CD4-positive, alpha-beta T cell treated with Interleukin-6 for 4 hours (primary cell): ENCODE measurements at places on chromosomes 7 and 10.
A peak's percentile ranks its signal among the peaks of the same experiment; 100 is the strongest.

DNA sequence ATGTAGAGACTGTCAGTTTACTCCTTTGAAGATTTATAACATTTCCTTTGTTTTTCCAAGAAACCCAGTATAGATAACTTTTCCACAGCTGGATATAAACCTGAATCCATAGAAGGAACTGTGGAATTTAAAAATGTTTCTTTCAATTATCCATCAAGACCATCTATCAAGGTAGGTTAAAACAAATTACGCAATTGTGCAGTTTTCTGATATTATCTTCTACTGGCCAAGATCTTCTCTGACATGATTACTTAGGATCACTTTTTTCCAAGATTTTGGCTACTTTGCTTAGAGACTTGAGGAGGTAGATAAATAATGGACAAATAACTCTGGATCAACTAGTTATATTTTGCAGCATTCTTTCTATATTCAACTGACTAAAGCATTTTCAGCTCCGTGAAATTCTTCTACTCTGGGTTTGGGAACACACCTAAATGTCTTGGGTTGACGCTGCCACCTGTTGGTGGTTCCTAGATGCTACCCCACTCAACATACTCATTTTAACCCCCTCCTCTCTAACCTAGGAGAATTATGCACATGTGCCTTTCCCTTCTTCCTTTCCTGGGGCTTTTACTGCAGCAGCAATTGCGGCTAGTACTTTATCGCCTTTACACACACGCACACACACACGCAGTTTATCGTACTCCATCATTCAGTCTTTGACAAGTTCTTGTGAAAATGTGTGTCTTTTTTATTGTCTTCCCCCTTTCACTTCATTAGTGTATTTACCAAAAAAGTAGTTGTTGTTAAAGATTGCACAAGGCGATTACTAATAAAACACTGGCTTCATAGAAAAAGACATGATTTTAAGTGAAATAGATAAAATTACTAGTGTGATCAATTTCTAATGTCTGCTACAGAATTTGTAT lies 32.7 kb downstream of the ABCB5 start:
- DNase-seq: no peak

DNA sequence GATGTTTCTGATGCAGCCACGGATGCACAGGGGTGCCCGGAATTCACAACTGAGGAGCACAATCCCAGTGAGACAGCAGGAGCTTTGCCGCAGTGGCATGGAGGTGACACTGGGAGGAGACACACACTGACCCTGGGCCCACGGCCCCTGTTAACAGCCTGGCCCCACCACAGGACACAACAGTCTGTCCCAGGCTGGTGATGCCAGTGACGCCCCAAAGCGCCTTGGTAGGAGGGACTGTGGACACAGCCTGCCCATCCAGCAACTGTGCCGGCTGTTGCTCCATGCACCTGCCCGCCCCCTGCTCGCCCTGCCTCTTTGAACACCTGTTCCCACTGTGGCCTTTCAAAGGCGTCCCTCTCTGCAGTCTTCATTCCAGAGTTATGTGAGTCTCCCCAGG lies 49.8 kb downstream of the KLF6 start:
- DNase-seq: peak; percentile 33

GRCh38 chr10:65194126-65194525 lies 1672.9 kb downstream of the REEP3 start:
- no peak for DNase-seq

GRCh38 chr7:22002726-22003125 lies 57.0 kb upstream of the CDCA7L start:
- no peak for DNase-seq

- DNase-seq: peak; percentile 24
These were observed 752 bp downstream of the KLF14 start for GRCh38 chr7:130732980-130733930.

GRCh38 chr7:46414946-46415345 lies 493.9 kb upstream of the IGFBP3 start:
- no peak for DNase-seq

- DNase-seq: no peak
These were observed 14.8 kb downstream of the C10orf105 start for GRCh38 chr10:71704816-71705215.

- DNase-seq: no peak
These were observed 8.4 kb upstream of the BMPR1A start for GRCh38 chr10:86747796-86748581.

DNA sequence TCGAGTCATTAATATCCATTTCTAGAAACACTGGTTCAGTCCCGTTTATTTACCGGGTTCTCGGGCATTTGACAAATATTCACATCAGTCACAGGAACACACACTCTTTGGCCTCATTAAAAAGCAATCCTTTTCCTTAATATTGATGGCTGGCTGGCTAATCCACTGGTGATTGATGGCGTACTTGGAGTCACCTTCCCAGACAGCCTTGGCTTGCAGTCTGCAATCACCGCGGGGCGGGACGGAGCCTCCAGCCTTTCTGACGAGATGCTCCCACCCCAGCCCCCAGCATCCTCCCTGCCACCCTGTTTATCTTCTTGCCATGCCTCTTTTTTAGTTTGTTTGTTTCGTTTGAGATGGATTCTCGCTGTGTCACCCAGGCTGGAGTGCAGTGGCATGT lies 36.6 kb downstream of the SRRM3 start:
- DNase-seq: no peak

DNA sequence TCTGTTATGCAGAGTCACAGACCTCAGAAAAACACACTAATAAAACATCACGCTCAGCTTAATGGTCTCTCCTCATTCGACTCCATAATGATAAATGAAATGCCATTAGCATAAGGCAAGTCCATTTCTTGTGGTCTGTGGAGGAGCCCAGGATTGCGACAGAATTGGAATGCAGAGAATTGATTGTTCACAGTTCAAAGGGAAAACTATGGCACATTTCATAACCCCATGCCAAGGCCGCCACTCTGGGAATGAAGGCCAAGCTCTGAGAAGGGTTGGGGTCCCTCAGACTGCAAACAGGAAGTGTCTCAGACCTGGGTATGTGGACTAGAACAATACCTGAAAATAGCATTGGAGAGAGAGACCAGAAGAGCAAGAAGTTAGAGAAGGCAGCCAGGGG lies 398.9 kb downstream of the ADRA2A start:
- DNase-seq: no peak

GRCh38 chr7:157499121-157499834 lies 162.5 kb downstream of the DNAJB6 start:
- DNase-seq: no peak

DNA sequence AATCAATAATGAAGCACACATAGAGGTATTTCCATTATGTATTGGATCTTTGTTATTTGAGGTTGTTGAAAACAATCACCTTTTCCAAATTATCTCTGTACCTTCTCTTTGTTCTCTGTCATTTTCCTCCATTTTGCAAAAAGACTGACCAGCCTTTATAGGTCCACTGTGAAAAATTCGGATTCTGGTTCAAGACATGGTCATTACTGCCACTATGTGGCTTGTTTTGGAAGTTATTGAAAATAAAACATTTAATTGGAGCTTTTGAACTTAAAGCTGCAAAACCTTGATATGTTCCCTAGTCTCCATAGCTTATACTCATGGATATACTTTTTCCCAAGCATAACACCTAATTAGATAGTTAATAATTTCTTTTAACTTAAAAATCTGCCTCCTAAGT lies 1094.4 kb downstream of the NRG3 start:
- DNase-seq: no peak

DNA sequence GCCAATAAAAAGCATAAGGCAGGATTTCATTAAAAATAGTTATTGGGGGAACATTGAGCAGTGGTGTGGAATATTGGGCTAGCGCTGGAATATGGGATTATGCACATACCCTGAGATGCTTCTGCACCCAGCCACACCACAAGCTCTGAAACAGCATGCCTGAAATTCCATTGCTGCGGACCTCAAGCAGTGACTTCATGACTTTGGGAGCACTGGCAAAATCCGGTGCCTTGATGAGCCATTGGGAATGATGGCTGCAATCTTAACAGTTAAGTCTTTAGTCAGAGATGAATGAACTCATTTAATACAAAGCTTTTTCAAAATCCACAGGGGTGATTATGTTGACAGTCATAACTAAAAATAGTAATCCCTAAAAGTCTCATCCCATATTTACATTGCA lies 274.7 kb upstream of the MTPN start:
- DNase-seq: no peak

- no peak for DNase-seq
These were observed 57.0 kb upstream of the CC2D2B start for GRCh38 chr10:95850791-95851190.

DNA sequence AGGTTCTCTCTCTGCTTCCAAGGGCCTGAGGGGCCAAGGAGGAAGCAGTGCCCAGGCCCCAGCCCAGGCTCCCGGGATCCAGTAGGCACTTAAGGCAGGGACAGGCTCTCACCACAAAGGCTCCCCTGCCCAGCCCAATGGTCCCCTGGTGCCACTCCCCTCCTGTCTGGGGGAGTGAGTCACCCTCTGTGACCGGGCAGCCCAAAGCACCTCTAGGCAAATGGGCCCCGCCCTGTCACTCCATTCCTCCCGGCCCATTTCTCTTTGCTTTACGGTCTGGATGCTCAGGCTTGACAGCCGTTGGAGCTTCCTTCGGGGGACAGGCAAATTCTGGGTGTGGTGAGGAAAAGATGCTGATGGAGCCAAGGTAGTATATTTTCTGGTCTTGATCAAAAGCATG lies at the start of gene CALHM3:
Gene CALHM3 (minus strand): TSS at position 106 of the 400 bp plus-strand sequence. CDS start 208 bp downstream, outside the sequence.
- no peak for DNase-seq

DNA sequence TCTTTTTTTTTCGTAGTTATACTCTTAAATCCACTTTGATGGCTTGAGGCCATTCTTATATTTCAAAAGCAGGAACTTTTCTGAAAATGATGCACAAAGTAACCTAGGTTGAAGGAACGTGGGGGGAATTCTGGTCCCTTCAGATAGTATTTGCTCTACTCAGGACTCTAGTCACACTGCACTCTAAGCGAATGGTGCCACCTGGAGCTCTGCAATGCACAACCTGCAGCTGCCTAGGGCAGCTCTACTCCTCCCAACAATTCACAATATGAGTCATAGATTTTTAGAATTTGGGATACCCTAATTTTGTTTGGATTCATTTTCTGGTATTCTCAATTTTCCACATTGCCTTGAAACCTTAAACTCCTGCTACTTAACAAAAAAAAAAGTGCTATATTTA lies 17.3 kb downstream of the SYPL1 start:
- no peak for DNase-seq
